ENCODE measurements at places on chromosomes 2 and 18. TPM values are rescaled to one million over a fixed set of nuclear protein-coding genes. Genes with fewer than 3 reads are reported as not detected.

Gene HOXD4
- total RNA-seq, result 13.6 TPM

Gene C2orf80
- total RNA-seq, result not detected

GRCh38 chr2:149223472-149224095, 106.8 kb upstream of the LYPD6 start:
- DNase-seq, result no peak

DNA sequence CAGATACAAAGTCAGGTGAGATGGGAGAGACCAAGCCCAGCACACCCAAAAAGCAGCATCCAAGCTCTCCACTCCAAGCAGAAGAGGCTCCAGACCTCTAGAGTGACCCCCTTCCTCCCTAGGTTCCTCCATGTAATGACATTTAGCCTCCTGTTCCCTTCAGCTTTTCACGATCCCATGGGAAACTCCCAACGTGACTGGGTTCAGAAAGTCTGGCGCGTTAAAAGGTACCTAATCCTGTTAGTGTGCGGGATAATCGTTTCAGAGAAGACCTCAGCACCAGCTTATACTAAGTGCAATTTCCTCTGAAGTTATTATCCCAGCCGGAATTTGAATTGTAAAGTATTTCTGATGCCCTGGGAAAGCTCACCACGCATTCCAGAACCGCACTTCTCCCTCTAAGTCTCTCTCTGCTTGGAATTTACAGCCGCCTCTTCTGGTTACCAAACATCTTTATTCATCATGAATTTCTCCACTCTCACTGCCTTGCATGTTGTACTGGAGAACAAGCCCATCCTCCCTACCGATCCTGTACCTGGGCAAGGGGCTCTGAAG, 46.9 kb downstream of the CCBE1 start:
- no peak for DNase-seq

- no peak for DNase-seq
Observed at GRCh38 chr18:65547046-65547445, 203.8 kb upstream of the CDH7 start.

DNA sequence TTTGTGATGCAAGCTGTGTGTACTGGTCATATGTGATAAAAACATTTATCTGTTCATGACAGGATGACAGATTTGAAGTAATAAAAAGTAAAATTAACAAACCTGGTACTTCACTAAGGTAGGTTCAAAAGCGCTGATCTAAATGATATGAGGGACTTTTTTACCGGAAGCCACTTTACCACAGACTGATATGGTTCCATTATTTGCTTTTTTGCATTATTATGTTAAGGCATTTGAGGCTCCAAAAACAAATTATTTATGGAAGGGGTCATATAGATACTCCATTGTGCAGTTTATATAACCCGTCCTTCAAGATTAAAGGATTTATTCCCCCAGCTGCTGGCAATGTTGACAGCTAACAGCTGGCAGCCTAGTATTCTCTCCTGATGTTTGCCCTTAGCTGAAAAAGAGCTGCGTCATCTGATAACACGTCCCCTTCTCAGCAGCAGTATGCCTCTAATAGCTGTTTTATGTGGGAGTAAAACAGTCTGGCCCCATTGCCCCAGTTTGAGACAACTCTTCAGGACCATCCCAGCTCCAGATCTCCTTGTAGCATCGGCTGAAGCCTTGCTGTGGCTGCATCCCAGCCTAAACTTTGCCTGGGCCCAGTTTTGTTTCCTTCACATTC, 84.8 kb upstream of the XIRP2 start:
- no peak for DNase-seq

DNA sequence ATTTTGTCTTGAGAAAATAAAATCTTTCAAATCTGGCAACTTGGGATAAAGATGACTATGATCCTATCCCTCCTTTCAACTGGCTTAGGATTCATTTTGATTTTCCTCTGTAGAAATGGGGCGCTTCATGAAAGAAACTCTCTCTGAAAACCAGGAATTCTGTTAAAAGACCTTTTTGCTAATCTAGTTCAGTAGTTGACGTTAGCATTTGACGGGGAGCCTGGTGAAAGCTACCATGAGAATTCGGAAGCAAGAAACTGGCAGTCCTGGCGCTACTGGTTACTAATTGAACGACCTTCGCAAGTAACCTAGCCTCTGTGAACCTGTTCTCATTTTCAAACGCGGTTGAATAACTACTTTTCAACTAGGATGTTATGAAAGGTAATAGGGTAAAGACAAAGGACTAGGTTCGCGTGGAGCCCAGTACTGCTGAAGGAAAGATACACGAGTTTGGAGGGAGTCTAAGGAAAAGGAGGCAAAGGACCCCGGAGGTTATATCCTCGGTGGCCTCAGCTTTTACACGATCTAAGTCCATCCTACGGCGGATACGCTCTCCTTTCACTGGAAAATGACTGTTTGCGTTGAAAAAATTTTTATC, 604 bp upstream of the STK11IP start:
- no peak for DNase-seq

DNA sequence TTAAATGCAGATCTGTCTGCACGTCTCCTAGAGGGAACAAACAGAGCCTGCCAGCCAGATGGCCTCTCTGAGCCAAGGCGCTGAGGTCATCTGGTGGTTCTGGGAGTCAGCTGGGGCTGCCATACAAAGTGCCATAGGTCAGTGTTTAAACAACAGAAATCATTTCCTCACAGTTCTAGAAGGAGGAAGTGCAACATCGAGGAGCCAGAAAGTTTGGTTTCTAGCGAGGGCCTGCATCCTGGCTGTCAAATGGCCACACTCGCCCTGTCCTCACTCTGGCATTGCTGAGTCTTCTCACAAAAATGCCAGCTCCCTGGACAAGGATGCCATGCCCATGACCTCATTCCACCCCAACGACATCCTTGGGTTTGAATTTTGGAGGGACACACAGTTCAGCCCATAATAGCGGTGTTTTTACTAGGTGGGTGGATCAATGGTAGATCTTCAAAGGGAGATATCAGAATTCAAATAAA, 59.6 kb downstream of the MYT1L start:
- peak; percentile 67 for DNase-seq

Gene PIK3C3
- total RNA-seq, result 24.1 TPM

DNA sequence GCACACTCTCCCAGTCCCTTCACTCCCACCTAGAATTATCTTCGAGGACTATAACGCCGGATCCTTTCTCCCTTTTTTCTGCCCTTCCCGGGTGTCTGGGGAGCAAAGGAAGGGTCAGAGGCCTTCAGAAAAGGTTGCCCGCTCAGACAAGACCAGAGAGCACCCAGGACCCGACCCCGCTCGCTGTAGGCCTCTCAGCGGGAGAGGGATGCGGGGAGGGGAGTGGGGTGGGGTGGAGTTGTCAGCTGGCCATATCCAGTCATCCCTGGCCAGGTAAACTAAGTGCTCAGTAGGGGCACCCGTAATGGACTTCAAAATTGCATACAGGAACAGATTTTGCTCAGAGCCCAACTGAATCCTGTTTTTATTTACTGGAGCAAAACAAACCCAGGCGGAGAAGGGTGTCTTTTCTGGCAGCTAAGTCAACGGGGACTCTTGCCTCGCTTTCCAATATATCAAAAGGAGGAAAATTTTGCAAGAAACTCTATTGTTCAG, 65.0 kb downstream of the NOL4 start:
- no peak for DNase-seq

GRCh38 chr2:28068088-28068487, 177.6 kb downstream of the BABAM2 start:
- DNase-seq, result no peak

Gene ALK
- total RNA-seq, result not detected

DNA sequence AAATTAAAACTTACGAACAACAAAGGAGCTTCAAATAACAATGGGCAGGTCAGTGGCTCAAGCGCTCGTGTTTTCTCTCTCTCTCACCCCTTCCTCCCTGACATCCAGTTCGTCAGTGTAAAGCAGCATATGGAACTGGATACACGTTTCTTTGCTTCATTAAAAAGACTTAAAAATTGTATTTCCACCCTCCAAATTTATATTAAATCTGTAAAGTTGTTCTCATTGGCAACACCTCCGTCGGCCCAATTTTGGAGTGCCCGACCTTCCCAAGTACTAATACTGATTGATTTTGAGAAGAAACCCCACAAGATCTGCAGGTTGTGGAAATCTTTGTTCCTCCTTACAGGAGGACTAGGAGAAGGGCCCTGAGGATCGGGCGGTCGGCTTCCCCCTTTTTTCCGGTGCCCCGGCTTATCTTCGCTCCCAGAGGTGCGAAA, 2.2 kb downstream of the TBR1 start:
- no peak for DNase-seq

Gene LOXHD1
- total RNA-seq, result not detected

- DNase-seq, result no peak
Observed at GRCh38 chr2:112881217-112881985, 29.6 kb upstream of the IL37 start.

Gene PXDN
- 188 TPM for total RNA-seq

- DNase-seq, result no peak
Observed at GRCh38 chr2:72998234-72998651, 73.3 kb downstream of the SFXN5 start.

All from ascending aorta (tissue), 2 donors.